ENCODE measurements at places on chromosomes 12 and 14. TPM values are rescaled to one million over a fixed set of nuclear protein-coding genes. Genes with fewer than 3 reads are reported as not detected.
A peak's percentile ranks its signal among the peaks of the same experiment; 100 is the strongest.

The YAF2 gene
- 28.6 TPM for total RNA-seq

- DNase-seq = no peak
Measured at GRCh38 chr12:92221656-92222315, 76.1 kb upstream of the BTG1 start.

DNA sequence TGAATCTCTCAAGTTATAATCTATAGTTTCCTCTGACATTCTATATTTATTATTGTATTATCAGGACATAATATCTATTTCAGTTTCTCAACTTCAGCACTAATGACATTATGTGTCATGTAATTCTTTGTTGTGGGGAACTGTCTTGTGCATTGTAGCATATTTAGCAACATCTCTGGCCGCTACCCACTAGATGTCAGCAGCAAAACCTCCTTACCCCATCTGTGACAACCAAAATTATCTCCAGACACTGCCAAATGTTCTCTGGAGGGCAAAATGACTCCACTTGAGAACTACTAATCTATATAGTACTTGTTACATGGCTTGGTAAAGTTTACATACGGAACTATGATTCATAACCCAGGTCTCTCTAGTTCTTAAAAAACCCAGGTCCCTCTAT is 110.2 kb downstream of the RASSF9 start:
- DNase-seq = no peak

The CISTR gene
- total RNA-seq = not detected

GRCh38 chr12:41992022-41992421 is 152.7 kb downstream of the GXYLT1 start:
- DNase-seq = no peak

DNA sequence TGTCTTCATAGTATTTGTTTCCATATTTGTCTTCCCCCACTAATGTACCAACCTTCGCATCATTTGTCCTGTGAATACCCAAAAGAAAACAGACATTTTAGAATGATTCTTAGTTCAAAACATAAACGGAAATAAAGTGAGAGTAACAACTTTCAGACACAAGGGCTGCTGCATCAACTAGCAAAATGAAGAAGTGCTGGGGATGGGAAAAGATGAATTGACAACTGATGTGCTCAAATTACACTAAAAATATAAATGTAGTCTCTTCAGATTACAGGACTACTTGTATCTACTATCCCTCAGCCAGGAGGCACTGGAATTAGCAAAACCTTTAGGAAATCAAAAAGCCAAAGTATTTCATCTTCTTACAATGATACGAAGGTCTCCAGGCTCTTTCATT is 743 bp downstream of the NDUFA12 start:
- no peak for DNase-seq

The JAG2 gene
- 3.6 TPM for total RNA-seq

The VRTN gene
- not detected for total RNA-seq

- peak; percentile 30 for DNase-seq
Measured at GRCh38 chr12:12723681-12724420, 6.7 kb downstream of the CDKN1B start.

GRCh38 chr14:63956326-63956725 is 103.5 kb downstream of the SYNE2 start:
- DNase-seq = no peak

DNA sequence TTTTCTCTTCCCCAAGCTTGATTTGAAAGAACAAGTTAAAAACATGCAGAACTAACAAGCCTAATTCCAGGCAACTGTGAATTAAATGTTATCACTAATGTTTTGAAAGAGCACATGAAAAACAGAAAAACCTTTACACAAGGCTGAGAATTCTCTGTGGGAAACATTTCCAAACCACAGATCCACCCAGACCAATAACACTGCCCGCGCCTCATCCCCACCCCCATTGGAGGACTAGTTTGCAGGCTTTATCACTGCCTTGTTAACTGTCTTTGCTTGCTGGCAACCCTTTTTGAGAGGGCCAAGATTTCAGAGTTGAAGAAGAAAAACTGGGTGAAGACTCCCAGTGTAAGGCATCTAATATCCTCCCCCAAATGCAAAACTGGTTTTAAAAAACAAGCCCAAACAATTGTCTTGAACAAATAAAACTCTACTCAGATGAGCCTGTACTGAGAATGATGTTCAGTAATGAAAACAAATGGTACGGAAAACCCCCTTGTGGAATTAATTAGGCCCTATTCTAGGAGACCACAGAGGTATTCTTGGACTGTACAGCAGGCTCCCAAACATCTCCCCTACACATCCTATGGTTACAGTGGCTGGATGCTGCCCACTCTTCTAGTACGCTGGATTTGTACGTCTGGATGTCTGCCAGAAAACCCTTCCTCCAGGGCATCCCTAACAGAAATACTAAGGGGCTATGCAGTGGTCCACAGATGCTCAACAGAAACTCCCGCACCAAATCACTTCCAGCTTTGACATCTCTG is 5.8 kb downstream of the MAX start:
- DNase-seq = no peak

The CLEC14A gene
- total RNA-seq = not detected

DNA sequence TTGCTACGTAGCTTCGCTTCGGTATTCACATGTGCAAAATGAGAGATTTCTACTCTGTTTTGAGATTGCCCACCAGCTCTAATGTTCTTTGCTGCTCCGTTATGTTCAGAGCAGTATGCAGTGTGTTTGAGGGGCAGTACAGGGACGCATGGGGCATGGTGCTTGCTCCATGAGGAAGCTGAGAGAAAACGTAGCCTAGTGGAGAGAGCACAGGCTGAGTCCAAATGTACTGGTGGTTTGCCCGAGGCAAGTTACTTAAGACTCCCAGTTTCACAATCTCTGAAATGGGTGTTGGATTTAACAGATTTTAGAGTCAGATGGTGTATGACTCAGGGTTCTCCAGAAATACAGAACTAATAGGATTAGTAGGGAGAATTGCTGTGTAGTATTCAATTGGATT is 310.5 kb downstream of the ETNK1 start:
- no peak for DNase-seq

DNA sequence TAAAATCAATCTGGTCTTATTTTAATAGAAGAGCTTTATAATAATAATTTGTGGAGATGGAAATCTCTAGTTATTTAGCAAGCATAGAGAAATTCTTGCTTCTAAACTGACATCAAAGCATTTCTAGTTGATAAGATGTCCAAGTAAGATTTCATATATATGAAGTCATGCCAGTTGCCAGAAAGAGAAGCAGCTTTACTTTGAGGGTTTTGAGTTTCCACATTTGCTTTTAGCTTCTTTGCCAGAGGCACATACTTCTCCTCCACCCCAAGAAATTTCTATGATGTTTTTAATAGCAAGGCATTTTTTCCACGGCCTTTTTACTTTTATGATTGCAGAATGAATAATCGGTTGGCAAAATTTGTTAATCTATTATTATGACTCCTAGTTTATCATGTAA is 24.2 kb upstream of the YAF2 start:
- no peak for DNase-seq

The TBX3 gene
- not detected for total RNA-seq

DNA sequence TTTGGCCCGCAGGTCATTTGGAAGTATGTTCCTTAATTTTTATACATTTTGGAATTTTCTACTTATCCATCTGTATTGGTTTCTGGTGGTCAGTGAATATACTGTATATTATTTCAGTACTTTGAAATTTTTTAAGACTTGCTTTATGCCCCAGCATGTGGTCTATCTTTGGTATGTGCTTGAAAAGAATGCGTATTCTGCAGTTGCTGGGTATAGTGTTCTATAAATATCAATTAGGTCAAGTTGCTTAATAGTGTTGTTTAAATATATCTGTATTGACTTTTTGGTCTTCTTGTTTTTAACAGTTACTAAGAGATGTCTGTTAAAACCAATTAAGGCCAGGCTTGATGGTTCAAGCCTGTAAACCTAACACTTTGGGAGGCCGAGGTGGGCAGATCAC is 21.7 kb upstream of the SIX1 start:
- DNase-seq = no peak

GRCh38 chr12:46959502-46959901 is 119.9 kb upstream of the PCED1B start:
- no peak for DNase-seq
